Stimulated activated CD8-positive, alpha-beta memory T cell treated with anti-CD3 and anti-CD28 coated beads, Interleukin-4, amount 100 ng/mL, for 24 hours (primary cell): ENCODE measurements at places on chromosomes 5 and 9.

DNA sequence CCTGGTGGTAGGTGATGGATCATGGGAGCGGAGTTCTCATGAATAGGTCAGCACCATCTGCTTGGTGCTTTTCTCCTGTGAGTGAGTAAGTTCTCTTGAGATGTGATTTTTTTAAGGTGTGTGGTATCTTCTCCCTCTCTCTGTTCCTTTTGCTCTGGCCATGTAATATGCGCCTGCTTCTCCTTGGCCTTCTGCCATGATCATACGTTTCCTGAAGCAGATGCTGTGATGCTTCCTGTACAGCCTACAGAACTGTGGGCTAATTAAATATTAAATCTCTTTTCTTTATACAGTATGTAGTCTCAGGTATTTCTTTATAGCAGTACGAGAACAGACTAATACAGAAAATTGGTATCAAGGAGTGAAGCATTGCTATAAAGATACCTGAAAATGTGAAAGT lies 36.4 kb downstream of the UNC13B start:
- no peak for DNase-seq

GRCh38 chr5:42366051-42366450 lies 57.2 kb upstream of the GHR start:
- DNase-seq: no peak

- no peak for DNase-seq
These were observed 302.3 kb downstream of the ARL15 start for GRCh38 chr5:54007827-54008777.

DNA sequence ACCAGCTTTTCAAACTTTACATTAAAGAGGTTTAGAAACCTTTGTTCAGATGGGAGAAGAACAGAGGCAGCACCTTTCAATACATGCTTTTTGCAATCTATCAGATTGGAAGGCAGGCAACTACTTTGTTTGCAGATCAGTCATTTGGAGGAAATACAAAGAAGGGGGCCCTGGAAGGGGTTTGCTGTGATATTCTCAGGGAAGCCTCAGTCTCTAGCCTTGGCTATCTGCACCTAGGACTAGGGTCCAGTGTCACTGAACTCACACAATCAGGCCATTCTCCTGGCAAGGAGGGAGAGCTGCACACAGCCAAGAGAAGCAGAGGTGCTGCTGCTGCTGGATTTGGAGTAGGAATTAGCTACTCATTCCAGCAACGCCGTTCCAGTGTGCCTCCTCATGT lies 79.5 kb downstream of the CRB2 start:
- DNase-seq: no peak

- no peak for DNase-seq
These were observed 127.3 kb downstream of the CRB2 start for GRCh38 chr9:123483191-123483803.

- no peak for DNase-seq
These were observed 105.6 kb upstream of the ZNF366 start for GRCh38 chr5:72612810-72613209.

DNA sequence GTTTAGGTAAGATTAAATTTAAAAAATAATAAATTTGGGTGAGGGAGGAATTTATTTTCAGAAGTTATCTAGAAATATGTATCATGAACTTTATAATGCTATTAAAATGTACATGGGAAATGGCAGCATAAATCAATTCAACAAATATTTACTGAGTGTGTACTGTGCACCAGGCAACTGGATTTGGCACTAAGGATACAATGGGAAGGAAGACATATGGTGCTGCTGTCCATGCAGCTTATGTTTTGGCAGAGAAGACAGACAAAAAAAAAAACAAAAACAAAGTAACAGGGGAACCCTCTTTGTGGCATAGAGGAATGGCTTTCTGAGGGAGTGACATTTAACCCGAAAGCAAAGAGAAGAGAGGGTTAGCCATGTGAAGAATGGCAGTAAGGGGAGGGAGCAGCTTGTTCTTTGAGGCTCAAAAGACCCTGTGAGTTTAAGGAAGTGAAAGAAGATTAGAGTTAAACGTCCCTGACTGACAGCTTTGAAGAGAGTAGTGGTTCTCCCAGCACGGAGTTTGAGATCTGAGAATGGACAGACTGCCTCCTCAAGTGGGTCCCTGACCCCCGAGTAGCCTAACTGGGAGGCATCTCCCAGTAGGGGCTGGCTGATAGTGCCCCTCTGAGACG lies 23.9 kb downstream of the CNTRL start:
- DNase-seq: no peak

GRCh38 chr5:95801532-95801931 lies 21.0 kb downstream of the GLRX start:
- DNase-seq: no peak

DNA sequence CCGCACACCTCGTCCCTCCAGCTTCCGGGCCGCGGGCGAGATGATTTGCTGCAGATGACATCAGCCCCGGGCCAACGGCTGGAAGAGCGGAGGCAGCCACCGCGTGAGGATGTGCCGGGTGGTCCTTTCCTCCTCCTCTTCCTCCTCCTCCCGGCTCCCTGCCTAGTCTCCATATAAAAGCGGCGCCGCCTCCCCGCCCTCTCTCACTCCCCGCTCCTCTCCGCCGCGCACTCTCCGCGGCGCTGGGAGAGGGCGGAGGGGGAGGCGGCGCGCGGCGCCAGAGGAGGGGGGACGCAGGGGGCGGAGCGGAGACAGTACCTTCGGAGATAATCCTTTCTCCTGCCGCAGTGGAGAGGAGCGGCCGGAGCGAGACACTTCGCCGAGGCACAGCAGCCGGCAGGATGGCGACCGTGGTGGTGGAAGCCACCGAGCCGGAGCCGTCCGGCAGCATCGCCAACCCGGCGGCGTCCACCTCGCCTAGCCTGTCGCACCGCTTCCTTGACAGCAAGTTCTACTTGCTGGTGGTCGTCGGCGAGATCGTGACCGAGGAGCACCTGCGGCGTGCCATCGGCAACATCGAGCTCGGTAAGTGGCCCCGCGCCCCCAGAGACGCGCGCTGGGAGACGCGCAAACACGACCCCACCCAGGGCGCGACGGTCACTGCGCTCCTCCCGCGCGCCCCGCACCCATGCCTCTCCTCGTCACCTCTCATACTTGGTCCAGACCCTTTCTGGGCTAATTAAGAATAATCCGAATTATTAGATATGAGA lies at the start of gene MAP1B:
TSS of gene MAP1B (plus strand) at position 345 of the 770 bp plus-strand sequence. CDS start at position 402, 57 bp downstream.
- DNase-seq: no peak

DNA sequence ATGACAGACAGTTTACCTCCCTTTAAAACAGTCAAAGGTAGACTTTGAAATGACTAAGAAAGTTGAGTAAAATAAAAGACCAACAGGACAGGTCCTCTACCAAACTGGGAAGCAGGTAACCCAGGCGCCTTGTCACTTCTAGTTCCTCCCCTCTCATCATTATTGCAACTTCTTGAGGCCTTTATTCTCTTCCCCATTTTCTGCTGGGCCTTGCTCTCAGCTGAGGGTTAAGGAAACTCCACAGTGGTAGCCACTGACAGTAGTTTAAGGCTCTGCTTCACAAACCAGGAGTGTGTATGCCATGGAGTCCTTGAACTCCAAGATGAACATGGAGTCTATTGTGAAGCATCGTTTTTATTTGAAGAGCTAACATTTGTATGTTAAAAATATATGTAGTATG lies 36.9 kb upstream of the TCERG1 start:
- no peak for DNase-seq

- no peak for DNase-seq
These were observed 390.3 kb upstream of the DMAC1 start for GRCh38 chr9:8189881-8190280.

- DNase-seq: no peak
These were observed 68.7 kb downstream of the MARCHF3 start for GRCh38 chr5:126961702-126962101.

DNA sequence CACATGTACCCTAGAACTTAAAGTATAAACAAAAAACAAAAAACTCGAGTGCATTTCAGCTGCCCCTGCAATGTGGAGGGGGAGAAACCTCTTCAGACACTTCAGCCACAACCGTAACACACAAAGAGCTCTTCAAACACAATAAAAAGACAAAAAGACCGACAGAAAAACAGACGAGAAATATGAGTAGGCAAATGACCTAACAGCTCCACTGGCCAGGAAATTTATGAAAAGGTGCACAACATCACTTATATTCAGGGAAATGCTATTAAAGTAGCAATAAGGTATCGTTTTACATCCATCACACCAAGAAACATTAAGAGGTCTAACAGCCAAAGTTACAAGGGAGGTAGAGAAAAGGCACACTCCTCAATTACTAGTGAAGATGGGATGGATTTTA lies 6.2 kb downstream of the ZBED3 start:
- DNase-seq: no peak

- DNase-seq: no peak
These were observed 17.8 kb upstream of the NPM1 start for GRCh38 chr5:171369898-171370297.
